ENCODE measurements at places on chromosomes 11 and 22. TPM values are rescaled to one million over a fixed set of nuclear protein-coding genes. Genes with fewer than 3 reads are reported as not detected.

DNA sequence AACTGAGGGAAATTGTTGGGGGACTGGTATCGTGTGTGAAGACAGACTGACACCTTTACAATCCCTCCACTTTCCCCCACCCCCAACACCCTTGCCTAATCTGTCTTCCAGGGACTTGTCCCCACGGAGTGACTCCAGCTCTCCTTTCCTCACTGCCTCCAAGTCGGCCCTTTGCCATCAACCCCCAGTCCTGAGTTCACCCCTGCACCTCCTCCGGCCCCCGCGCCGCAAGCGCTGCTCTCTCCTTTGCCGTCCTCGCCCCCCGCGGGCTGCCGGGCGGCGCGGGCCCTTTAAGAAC lies 183 bp upstream of the ABCG4 start:
- DNase-seq, result no peak

GRCh38 chr22:17191163-17191784 lies 28.0 kb downstream of the ADA2 start:
- DNase-seq, result no peak

DNA sequence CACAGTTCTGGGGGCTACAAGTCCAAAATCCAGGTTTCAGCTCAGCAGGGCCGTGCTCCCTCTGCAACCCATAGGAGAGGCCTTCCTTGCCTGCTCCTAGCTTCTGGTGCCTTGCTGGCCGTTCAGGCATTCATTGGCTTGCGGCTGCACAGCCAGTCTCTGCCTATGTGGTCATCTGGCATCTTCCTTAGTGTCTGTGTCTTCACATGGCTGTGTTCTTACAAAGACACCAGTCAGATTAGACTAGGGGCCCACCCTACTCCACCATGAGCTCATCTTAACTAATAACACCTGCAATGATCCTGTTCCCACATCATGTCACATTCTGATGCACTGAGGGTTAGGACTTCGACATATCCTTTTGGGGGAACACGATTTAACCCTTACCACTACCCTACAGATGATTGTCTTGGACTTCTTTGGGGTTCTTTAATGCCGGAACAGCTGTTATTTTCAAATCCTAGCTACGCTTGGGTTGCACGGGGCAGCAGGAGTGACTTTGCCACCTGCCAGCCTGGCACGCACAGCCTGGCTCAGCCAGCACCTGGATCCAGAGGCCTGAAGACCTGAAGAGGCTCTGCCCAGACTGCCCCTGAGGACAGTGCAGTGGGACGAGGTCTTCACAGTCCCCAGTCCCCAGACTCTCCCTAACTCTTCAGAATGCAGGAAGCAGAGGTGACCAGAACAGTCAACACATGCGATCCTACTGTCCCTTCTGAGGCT lies 7.7 kb upstream of the NEAT1 start:
- DNase-seq, result peak; percentile 39

The MSANTD4 gene
- total RNA-seq, result 22.3 TPM

- DNase-seq, result no peak
Measured at GRCh38 chr11:129249923-129250322, 57.8 kb upstream of the ARHGAP32 start.

- no peak for DNase-seq
Measured at GRCh38 chr22:49549256-49550140, 278.2 kb downstream of the BRD1 start.

Measured in breast epithelium (tissue), 4 donors.